ENCODE measurements at places on chromosomes 2 and 18.

DNA sequence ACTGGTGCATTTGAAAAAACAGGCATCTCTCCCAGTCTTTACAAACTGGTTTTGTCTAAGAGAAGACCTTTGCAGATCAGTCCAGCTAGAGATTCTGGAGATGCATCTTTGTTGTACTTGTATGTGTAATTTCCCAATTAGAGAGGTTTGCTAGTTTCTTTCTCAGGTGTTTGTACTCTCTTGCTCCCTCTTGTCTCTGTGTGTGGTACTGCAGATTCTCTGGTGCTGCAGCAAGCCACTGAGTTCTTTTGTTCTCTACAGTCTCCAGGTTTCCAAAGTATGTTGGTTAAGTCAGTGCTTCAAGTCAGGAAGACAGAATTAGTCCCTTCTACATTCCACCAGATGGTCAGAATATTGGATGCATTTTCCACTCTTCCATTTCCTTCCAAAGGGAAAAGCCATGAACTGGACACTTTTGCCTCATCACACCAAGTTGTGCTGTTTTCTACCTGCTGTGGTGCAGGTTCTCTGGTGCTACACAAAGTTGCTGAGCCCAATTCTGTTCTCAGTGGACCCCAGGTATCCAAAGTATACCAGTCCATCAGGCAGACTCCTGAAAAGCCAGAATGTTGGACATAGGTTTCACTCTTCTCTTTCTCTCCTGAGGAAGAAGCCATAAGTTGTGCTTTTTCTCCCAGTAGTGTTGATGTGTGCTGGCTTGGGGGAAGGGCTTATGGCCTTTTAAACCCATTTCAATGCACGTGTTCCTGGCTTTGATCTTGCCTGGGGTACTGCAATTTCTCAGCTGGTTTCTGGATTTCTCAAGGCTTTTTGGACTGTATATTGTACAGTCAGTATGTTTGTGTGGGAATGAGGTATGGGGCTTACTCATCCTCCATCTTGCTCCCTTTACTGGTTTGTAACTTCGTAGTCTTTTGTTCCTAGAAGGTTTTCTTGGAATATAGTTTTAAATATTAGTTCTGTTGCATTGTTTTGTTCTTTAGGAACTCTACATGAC is 29.8 kb downstream of the EPC2 start:
- DNase-seq, result no peak

DNA sequence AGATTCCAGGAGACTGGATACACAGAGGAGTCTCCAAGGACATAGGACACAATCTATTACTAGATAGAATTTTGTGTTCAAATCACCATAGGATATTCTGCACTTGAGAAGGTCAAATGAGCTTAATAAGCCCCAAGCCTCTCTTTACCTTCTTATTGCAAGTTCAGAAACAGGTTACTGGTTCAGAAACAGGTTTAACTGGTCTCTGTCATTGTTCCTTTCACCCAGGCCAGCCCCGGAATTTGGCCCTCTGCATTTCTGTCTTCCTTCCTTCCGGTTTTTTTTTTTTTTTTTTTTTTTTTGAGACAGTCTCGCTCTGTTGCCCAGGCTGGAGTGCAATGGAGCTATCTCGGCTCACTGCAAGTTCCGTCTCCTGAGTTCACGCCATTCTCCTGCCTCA is 700.2 kb downstream of the EPHA4 start:
- DNase-seq, result no peak

GRCh38 chr18:50105027-50105426 is 89.9 kb downstream of the MYO5B start:
- DNase-seq, result no peak

DNA sequence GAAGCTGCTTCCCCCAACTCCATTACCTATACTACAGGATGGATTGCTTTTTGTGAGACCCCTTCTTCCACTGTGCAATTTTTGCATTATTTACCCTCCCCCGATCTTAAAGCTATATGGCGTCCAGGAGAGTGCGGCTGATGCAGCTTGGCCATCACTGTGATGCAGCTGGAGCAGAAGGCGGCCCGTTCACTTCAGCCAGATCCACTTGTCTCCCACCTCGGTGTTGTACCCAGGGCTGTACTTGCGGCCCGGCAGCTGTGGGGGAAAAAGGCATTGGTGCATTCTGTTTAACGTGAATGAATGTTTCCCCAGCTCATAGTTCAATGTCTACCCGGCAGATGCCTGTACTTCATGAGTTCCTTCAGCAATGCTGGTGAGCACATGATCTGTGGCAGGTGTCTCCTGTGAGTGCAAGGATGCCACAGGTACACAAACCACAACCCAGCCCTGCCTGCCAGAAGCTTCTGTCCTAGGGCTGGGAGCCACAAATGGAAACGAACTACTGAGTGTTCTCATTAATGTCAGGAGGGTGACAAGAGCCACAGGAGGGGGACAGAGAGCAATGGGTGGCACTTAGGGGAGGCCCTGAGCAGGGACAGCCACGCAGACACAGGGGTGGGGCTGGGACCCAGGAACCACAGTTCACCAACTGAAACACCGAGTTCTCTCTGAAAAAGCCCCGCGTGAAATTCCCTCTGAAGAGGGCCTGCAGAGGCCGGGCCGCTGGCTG is 64.0 kb downstream of the NDUFA10 start:
- DNase-seq, result no peak

DNA sequence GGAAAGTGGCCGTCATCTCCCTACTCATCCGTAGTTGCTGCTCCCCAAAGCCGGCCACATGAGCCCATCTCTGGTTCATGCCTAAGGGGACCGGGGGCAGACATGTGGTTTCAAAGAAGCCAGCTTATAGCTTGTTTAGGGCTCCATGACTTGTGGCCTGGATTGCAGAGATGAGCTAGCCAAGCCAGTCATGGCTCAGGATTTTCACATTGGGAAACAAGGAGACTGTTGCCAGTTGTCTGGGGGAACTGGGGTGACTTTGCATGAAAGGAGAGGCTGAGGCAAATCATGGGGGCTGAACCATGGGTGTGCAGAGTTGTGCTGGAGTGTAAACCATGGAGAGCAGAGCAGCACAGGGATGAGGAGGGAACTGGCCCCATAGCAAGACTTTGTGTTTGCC is 183.0 kb upstream of the APCDD1 start:
- DNase-seq, result no peak

DNA sequence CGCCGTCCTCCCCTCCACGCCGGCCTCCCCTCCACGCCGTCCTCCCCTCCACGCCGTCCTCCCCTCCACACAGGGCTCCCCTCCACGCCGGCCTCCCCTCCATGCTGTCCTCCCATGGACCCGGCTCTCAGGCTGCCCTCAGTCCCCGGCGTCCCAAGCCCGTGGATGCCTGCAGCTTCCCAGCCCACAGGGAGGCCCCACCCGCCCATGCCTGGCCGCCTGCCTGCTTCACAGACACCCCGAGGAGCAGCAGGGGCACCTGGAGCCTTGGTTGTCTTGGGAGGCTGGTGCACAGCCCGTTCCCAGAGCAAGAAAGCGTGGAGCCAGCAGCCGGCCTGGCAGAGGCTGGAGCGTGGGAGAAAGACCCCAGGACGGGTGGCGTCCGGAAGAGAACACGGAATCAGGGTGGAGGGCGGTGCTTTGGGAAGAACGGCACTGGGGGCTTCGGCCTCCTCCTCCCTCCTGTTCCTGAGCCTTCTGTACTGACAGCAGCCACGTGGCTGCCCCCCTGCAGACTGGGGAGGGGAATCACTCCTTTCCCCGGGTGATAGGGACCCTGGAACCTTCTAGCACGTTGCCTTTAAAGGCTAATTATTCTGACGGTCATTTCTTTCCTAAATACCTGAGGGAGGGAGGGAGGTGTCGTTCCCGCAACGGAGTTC is 26.2 kb upstream of the KCNG2 start:
- no peak for DNase-seq
